ENCODE measurements at places on chromosomes 12 and 14.

DNA sequence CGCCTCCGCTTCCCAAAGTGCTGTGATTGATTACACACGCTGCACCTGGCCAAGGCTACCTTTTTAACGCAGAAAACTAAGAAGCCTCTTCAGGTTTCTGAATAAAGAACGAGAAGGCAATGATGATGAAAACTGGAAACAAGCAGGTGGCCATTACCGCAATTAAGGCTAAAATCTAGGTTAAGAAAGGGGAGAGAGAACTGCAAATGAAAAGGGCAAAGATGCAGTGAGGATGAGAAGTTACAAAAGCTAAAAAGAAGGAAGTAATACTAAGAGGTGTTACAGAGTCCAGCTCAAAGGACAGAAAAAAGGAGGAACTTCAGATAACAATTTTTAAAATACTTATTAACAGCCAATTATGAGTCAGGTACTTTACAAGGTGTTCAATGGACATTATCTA lies 79.7 kb downstream of the DUSP16 start:
- DNase-seq, result no peak

DNA sequence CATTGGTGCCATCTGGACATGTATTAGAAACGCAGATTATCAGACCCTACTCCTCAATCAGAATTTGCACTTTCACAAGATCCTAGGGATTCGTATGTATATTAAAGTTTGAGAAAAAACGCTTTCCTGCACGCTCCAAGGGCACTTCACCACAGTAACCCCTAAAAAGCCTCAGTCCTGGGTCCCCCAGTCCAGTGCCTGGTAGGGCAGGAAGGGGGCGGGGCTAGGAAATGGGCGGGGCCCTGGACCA lies 369 bp downstream of the DEPDC4 start:
- DNase-seq, result no peak

DNA sequence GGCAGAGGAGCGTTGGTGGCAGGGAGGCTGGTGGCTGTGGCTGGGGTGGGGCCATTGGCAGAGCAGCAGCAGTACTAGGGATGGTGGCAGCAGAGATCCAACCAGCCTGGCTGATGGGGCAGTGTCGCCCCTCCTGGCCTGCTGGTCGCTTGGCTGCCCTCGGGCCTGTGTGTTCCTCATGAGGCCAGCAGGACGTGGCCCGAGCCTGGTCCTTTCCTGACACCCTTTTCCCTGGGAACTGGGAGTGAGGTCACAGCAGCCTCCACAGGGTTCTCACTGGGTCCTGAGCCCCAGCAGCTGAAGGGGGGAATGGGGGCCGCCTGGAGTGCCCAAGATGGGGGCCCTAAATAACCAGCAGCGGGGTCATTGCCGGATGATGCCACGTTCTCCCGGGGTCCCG lies 46.1 kb downstream of the KIF26A start:
- no peak for DNase-seq

DNA sequence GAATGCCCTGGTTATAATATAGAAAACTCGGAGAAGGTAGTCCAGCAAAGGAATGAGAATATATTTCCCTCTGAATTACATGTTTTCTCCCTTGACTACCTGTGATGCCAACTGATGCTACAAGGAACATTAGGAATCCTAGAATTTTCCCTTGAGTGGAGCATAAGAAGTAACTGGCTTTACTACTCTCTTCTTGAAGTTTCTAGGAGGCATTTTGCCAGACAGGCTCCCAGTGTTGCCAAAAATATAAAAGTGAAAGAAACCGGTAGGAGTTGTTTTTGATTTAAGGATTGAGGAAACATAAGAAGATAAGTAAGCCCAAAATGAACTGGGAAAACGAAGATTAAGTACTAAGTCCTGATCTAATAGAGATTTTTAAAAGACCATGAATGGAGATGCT lies 693.4 kb downstream of the NOVA1 start:
- no peak for DNase-seq

GRCh38 chr14:105485739-105486162 lies 935 bp upstream of the CRIP1 start:
- no peak for DNase-seq

- no peak for DNase-seq
These were observed 188.0 kb downstream of the MON2 start for GRCh38 chr12:62654326-62655241.

- no peak for DNase-seq
These were observed 82.7 kb downstream of the FUT8 start for GRCh38 chr14:65495196-65495595.

DNA sequence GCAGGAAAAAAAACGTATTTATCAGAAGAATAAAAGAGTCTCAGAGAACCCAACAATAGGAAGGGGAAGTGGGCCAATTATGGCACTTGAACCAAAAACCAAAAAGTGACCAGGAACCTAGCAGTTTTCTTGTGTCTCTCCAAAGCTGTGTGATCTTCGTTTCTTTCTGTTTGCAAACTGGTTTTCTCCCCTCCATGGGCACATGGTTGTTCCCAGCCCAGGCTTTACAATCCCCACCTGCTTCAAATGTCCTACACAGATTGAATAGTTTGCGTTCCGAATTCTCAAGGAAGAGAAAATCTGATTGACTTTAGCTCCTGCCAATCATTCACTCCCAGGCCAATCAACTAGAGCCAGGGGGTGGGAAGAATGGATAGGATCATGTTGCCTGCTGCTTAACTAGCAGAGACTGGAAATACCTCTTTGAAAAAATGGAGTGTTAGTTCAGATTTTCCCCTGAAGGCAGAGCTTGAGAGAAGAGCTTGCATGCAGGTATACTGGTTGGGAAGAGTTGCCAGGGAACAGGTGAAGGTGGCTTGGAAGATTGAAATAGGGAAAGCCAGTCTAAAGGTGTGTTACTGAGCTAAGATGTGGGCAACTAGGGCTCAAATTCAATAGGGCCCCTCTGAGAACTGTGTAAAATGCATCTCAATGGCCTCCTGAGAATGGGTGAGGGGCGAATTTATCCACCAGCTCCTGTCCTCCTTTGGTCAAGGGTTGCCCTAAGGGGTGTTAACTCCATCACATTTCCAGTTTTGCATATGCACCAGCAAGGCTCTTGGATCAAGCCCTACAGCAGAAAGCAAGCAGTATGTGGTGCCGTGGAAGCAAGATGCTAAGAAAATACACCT lies 106.4 kb upstream of the SRRM4 start:
- DNase-seq, result no peak

DNA sequence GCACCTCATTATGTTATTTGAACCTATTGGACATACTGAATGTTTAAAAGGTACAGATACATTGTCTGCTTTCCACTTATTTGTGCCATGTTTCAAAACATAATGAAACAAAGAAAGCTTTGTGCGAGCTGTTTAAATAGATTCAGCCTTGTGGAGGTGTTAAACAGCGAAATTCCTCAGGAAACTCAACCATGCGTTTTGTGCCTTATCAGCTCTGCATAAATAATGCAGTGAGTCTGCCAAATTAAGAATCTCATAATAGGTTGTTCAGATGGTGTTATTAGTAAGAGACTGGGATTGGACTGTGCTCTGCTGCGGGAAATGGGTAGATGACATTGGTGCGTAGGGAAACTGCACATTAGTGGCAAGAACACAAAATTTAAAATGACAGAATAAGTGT lies 163.7 kb upstream of the CLEC14A start:
- no peak for DNase-seq

GRCh38 chr12:76863837-76864236 lies 15.0 kb downstream of the CSRP2 start:
- no peak for DNase-seq

DNA sequence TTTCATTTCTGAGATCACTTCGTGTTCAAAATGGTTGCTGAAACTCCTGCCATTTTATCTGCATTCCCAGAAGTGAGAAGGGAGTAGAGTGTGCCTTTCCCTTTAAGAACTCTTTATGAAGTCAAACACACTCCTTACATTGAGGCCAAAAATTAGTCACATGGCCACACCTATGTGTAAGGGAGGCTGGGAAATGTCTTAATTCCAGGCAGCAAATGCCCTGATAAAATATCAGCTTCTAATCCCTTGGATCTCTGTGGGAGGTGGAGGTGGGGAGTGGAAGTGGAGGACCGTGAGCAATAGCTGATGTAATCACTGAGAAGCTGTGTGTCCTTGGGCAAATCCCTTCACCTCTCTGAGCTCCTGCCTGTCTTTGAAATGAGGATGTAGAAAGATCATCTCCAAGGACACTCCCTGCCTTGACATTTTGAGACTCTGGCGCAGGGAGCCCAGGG lies 22.7 kb upstream of the ANKRD9 start:
- no peak for DNase-seq

DNA sequence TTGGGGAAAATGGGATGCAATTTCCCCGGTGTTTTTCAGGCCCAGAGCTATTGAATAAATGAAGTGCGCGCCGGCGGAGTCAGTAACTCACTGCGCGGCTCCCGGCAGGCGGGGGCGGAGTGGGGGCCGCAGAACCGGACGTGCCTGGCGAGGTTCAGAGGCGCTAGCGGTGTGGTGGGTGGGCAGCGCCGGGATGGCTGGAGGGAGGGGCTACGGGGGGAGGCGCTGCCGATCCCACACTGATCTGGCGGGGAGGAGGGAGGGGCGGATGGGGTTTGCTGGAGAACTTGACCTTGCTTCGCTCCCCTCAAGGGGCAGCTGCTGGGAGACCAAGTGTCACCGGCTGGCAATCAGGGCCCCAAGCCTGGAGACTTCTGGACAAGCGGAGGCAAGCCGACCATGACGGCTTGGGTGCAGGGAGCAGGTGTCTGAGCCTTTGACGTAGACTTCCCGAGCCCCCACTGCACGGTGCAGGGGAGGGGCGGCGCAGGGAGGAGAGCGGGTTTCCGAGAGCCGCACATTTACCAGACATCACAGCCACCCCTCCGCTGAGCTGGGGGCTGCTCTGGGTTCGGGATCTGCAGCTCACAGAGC lies 174.1 kb upstream of the RTL1 start:
- no peak for DNase-seq

- no peak for DNase-seq
These were observed 4.7 kb upstream of the TTC7B start for GRCh38 chr14:90820958-90821357.

DNA sequence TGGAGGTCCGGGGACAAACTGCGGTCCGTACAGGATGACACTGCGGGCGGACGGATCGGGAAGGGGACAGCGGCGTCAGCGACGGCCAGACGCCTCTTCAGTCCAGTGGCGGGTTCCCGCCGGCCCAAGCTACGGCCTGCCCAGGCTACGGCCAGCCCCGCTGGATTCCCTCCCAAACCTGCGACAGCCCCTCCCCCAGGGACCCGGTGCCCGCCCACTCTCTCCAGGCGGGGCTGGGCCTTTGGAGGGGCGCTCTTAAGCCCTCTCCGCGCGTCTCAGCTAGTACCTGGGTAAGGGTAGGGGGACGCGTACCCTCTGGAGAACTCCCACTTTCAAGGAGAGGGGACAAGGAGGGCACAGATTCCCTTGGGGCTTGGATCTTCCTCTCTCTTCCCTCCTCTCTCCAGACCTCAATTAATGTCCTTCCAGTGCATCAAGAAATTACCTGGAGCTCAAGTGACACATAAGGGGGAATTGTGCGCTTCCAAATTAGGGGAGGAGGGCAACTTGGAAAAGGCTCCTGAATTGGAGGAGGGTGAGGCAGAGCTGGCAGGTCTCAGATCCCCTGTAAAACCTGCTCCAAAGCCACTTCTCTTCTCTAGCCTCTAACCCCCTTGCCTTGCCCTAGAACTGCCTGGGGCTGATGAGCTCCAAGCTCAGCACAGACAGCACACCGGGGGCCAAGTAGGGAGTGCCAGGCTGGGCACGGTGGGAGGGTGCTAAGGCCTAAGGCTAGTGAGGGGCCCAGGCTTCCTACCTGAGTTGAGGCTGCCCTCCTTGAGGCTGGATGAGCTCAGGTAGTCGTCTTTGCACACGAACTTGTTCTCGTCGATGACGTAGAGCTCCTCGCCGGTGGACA lies 3.1 kb downstream of the LHX5 start:
- DNase-seq, result no peak

GRCh38 chr12:67720351-67720856 lies 71.9 kb downstream of the DYRK2 start:
- DNase-seq, result no peak

GRCh38 chr14:28999656-29000055 lies 233.1 kb downstream of the FOXG1 start:
- DNase-seq, result no peak

- DNase-seq, result no peak
These were observed 23.0 kb downstream of the ATF7 start for GRCh38 chr12:53603196-53603595.

- no peak for DNase-seq
These were observed 157.5 kb downstream of the CALM1 start for GRCh38 chr14:90554341-90554740.

- DNase-seq, result no peak
These were observed 11.3 kb downstream of the PRKCH start for GRCh38 chr14:61332658-61333029.

GRCh38 chr12:52925717-52926595 lies 21.1 kb upstream of the KRT8 start:
- no peak for DNase-seq

GRCh38 chr14:33259764-33260163 lies 321.1 kb downstream of the NPAS3 start:
- DNase-seq, result no peak

DNA sequence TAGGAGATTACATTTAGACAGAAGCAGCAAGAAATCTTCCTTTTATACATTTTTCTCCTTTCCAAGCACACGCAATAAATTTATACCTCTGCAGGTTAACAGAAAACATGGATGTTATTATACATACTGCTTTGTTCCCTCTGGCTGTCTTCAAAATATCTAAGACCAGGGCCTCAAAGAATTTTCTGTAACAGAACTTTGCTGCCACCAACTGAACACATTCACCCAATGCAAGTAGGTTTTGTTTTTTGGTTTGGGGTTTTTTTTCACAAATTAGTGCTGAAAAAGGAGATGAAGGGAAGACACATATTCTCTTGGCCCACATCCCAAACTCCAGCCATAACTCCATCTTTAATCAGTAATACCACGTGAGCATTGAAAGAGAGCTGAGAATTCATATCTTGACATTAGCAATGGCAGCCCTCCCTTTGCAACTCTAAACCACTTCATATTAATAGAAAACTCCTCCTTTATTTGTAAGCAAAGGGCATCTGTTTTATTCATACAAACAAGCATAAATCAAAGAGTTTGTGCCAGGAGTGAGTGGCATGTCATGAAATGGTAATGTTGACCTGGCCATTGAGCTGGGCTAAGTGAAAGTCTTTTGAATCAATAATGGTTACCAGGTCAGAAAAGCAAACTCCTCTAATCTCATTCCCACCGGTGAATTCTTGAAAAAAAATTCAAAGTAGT lies 150.8 kb upstream of the FSCB start:
- DNase-seq, result no peak

All from ascending aorta (tissue), 2 donors.